ENCODE measurements at places on chromosomes 12 and 14.

DNA sequence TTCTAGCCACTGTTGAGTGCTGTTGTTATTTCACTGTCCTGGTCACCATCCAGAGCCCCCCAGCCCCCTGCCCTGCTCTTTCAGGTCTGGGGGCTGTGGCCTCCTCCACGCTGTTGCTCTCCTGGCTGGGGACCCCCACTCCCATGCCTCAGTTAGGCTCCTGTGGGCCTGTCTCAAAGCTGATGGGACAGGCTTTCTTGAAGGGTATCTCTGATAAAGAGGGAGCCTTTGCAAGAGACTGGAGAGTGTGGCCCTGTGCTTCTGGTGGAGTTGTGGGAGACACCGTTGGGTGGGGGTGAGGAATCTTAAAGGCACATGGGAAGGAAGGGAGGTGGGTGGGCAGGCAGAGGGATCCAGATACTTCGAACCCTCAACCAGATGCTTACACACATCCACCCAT lies 12.2 kb upstream of the KRT86 start:
- peaks cover 20% of the 10 kb centered on the region for H3K4me1 ChIP-seq
- H3K4me3 ChIP-seq = no peak overlapping the region
- H3K27me3 ChIP-seq = peaks cover 8% of the 10 kb centered on the region
- DNase-seq = no peak

DNA sequence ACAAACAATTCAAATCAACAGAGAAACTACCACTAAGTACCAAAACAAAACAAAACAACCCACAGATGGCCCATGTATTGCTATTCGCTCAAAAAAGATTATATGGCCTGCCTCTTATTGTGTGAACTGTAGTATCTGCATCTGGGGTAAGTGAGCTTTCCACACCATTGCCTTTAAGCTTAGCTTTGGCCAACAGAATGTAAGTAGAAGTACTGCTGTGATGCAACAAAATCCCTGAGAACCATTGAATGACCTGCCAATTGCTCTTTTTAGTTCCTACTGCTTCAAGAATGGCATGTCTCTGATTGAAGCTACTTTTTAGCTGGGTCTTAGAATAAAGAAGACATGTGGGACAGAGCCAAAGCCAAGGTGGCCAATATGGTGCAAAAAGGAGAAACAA lies 32.5 kb downstream of the PPFIA2 start:
- no peaks in the 10 kb centered on the region for H3K27me3 ChIP-seq
- no peak overlapping the region for H3K27ac ChIP-seq
- H3K4me3 ChIP-seq = no peak overlapping the region
- no peaks in the 10 kb centered on the region for H3K36me3 ChIP-seq

DNA sequence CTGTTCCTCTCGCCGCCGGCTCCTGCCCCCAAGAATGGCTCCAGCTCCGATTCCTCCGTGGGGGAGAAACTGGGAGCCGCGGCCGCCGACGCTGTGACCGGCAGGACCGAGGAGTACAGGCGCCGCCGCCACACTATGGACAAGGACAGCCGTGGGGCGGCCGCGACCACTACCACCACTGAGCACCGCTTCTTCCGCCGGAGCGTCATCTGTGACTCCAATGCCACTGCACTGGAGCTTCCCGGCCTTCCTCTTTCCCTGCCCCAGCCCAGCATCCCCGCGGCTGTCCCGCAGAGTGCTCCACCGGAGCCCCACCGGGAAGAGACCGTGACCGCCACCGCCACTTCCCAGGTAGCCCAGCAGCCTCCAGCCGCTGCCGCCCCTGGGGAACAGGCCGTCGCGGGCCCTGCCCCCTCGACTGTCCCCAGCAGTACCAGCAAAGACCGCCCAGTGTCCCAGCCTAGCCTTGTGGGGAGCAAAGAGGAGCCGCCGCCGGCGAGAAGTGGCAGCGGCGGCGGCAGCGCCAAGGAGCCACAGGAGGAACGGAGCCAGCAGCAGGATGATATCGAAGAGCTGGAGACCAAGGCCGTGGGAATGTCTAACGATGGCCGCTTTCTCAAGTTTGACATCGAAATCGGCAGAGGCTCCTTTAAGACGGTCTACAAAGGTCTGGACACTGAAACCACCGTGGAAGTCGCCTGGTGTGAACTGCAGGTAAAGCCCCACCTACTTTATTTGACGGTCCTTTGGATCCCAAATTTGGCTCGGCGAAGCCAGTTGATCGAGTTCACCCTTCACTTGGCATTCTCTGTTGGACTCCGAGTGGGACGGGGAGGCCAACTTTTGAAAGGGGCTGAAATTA lies 1.5 kb downstream of the WNK1 start:
- DNase-seq = peak; percentile 50
- no peaks in the 10 kb centered on the region for H3K36me3 ChIP-seq
- peak overlapping the region; percentile 90 for H3K27ac ChIP-seq

- no peak overlapping the region for H3K27ac ChIP-seq
- no peak for DNase-seq
- no peaks in the 10 kb centered on the region for H3K27me3 ChIP-seq
- no peaks in the 10 kb centered on the region for H3K4me1 ChIP-seq
Measured at GRCh38 chr12:129423041-129423580, 480.7 kb downstream of the TMEM132D start.

DNA sequence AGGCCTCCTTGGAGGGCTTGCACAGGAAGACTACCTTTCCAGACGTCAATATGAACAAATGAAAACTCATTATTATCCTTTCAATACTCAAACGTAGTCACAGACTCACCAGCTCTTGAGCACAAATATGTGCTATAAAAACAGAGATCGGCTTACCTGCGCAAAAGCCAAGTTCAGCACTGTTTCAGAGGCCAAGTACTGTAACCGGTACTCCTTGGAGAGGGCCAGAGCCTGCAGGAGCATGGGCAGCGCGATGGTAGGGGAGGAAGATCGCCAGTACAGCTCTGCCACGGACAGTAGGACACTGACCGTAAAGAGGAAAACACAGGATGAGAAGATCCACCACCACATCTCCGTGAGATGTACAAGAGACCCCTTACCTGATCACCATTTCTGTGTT lies 21.6 kb upstream of the CAMKK2 start:
- DNase-seq = no peak
- H3K36me3 ChIP-seq = peaks cover 7% of the 10 kb centered on the region
- no peak overlapping the region for H3K4me3 ChIP-seq
- H3K27me3 ChIP-seq = no peaks in the 10 kb centered on the region
- H3K4me1 ChIP-seq = peaks cover 12% of the 10 kb centered on the region

DNA sequence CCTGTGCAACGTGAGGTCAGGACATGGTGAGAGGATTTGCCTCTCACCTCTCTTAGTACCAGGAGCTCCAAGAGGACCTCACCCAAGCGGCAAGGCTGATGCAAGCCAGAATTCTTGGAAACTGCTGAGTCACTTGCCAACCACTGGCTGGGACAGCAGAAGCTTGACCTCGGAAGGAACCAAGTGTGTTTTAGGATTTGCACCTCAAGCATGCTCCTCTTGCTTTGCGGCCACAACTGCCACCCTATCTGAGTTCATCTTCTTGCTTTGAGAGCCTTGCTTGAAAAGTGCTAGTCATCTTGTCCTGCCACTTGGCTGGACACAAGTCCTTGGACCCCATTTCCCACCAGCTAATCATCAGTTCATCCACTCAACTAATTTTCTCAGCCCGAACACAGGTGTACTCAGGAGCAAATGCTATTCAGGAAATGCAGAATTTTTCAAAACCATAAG lies 195.8 kb downstream of the SLC25A21 start:
- no peak overlapping the region for H3K4me3 ChIP-seq
- DNase-seq = no peak
- no peak overlapping the region for H3K27ac ChIP-seq

- no peak for DNase-seq
- no peaks in the 10 kb centered on the region for H3K27me3 ChIP-seq
- no peaks in the 10 kb centered on the region for H3K36me3 ChIP-seq
- no peaks in the 10 kb centered on the region for H3K4me1 ChIP-seq
Measured at GRCh38 chr14:45559626-45560025, 306.6 kb upstream of the MIS18BP1 start.

- H3K27me3 ChIP-seq = no peaks in the 10 kb centered on the region
- no peak overlapping the region for H3K27ac ChIP-seq
- no peak overlapping the region for H3K4me3 ChIP-seq
- H3K4me1 ChIP-seq = peaks cover 8% of the 10 kb centered on the region
- H3K36me3 ChIP-seq = peaks cover 3% of the 10 kb centered on the region
- DNase-seq = no peak
Measured at GRCh38 chr14:53060046-53060445, 93.1 kb downstream of the DDHD1 start.

DNA sequence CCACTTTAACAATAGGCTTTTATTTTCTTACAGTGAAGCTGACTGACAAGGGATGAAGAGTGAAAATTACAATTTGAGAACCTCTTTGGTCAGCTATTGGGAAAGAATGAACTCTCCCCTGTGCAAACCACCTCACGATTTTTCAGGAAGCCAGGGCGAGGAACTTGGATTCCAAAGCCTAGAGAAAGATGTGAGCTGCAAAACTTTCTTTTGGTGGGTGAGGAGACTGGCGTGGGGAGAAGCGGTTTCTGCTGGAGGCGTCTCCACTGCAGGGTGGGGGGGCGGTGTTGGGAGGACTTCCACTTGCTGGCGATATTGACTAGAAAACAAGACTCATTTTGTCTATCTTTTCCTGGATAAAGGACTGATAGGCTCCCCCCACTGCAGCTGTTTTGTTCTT lies 59.3 kb upstream of the VRK1 start:
- no peak overlapping the region for H3K4me3 ChIP-seq
- DNase-seq = no peak
- H3K27ac ChIP-seq = no peak overlapping the region
- H3K36me3 ChIP-seq = no peaks in the 10 kb centered on the region
- H3K27me3 ChIP-seq = peaks cover 4% of the 10 kb centered on the region

DNA sequence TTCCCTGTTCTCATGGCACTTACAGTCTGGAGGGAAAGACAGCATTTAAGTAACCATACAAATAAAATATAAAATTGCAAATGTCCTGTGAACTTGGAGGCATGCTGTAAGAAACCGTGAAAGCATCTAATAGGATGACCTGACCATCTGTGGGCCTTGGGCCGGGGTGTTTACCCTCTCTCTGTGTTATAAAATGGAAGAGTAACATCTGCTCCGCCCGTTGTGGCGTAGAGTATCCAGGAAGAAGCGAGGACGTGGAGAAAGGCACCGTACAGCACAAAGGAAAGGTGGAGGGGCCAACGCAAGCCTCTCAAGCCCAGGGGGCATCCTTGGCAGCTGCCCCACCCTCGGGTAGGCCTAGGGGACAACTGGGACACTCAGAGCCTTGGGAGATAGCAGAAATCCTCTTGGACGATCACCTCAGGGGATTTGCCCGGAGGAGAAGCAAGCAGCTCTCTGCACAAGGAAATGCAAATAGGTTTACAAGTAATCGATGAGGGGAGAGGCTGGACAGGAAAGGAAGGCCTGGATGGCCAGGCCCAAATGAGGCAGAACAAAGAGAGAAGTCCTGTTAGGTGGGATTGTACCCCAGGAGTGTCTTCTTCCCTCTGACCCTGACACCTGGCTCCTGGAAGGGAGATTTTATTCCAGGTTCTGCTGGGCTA lies 26.2 kb downstream of the VSX2 start:
- no peak overlapping the region for H3K4me3 ChIP-seq
- no peak overlapping the region for H3K27ac ChIP-seq
- no peak for DNase-seq
- H3K4me1 ChIP-seq = no peaks in the 10 kb centered on the region
- no peaks in the 10 kb centered on the region for H3K36me3 ChIP-seq

DNA sequence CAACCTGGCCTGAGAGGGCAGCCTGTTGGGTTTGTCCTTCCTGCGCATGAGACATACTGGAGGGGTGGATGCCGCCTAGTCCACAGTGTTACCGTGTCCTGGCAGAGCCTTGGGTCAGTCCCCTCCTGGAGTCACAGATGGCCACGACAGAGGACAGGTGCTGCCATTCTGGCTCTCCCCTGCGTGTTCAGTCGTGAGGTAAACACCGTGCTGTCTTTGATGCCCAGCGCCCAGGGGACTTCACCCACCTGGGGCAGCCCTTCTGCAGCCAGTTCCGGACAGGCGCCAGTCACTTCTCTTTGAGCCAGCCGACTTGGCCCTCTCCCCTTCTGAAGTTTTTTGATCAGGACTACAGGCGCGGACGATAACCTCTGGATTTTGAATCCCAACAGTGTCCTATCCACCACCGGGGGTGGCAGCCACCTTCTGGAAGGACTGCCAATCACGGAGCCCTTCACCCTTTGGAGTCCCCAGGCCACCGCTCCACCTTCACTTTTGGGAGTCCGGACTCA lies 933.0 kb downstream of the DIO2 start:
- no peak for DNase-seq
- H3K27ac ChIP-seq = no peak overlapping the region
- no peak overlapping the region for H3K4me3 ChIP-seq
- no peaks in the 10 kb centered on the region for H3K4me1 ChIP-seq
- no peaks in the 10 kb centered on the region for H3K36me3 ChIP-seq

GRCh38 chr14:62889364-62889763 lies 155.9 kb downstream of the KCNH5 start:
- no peaks in the 10 kb centered on the region for H3K27me3 ChIP-seq
- no peaks in the 10 kb centered on the region for H3K36me3 ChIP-seq
- DNase-seq = no peak
- no peak overlapping the region for H3K27ac ChIP-seq
- H3K4me1 ChIP-seq = no peaks in the 10 kb centered on the region
- no peak overlapping the region for H3K4me3 ChIP-seq

DNA sequence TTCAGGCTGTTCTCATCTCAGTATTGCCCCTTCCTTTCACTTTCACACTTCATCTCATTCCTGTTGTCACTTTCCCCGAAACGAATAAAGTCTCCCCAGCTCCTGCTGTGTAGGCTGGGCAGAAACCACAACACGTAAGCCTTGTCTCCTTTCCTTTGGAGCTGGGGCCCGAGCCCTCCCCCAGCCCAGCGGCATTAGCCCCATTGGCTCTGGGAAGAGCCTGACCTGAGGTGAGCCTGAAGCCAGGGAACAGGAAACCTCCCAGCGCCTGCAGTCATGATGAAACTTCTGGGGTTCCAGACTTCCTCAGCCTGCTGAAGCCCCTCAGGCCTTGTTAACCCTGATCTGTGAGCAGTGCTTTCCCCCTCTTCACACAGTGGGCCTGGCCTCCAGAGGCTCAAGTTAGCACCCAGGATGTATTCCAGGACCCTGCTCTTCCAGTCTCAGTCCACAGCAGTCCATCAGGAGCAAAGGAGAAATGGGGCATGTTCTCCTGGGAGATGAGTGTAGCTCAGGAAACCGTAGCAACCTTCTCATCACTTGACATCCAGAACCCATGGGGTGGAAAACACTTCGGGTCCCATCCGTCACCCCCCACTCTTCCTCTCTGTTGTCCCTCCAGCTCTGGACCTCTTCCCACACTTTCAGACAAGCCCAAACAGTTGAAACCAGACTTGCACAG lies 21.8 kb downstream of the VASH1 start:
- peak overlapping the region; percentile 65 for H3K27ac ChIP-seq
- H3K36me3 ChIP-seq = peaks cover 19% of the 10 kb centered on the region
- peaks cover 2% of the 10 kb centered on the region for H3K27me3 ChIP-seq
- H3K4me3 ChIP-seq = no peak overlapping the region
- H3K4me1 ChIP-seq = peaks cover 8% of the 10 kb centered on the region

DNA sequence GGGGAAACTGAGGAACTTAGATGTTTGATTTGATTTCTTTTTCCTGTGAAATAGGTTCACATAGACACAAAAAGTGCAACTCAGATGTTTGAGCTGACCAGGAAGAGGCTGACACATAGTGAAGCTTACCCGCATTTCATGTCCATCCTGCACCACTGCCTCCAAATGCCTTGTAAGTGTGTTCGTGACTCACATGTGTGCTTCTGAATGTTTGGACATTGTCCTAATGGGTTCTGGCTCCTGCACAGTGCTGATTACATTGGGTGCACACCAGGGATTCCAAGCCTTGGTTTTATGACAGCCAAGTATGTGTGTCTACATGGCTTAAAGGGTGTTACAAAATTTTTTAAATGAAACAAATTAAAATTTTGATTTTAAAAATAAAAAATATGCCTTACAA lies 137.4 kb downstream of the DAAM1 start:
- no peak for DNase-seq
- no peaks in the 10 kb centered on the region for H3K27me3 ChIP-seq
- H3K4me1 ChIP-seq = no peaks in the 10 kb centered on the region
- peaks cover 21% of the 10 kb centered on the region for H3K36me3 ChIP-seq
